ENCODE measurements at places on chromosomes 12 and 14.

GRCh38 chr12:124230789-124231188, 64.1 kb upstream of the RFLNA start:
- no peak for DNase-seq

- DNase-seq: no peak
Measured at GRCh38 chr14:71430678-71431376, 501.4 kb upstream of the RGS6 start.

DNA sequence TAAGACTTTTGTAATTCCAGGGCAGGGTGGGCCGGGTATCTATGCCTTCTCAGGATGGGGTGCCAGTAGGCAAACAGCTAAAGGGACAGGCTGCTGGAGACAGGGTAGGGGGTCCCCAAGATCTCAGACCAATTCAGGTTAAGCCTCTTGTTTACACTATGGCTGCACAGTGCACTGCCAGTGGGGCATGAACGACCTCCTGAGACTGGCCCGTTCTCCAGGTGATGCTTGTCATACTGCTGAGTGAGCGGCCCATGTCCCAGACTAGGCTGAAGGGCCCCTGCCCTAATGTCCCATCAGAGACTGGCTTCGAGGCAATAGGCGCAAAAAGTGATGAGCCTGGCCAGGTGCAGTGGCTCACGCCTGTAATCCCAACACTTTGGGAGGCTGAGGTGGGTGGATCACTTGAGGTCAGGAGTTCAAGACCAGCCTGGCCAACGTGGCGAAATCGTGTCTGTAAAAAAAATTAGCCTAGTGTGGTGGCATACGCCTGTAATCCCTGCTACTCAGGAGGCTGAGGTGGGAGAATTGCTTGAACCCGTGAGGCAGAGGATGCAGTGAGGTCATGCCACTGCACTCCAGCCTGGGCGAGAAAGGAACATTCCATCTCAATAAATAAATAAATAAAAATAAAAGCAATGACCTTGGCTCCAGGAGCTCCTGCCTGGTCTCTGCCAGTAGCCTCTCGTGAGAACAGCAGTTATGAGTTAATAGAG, 12.6 kb downstream of the SLC25A29 start:
- DNase-seq: no peak

- DNase-seq: no peak
Measured at GRCh38 chr12:57126561-57126960, 1.7 kb upstream of the LRP1 start.

DNA sequence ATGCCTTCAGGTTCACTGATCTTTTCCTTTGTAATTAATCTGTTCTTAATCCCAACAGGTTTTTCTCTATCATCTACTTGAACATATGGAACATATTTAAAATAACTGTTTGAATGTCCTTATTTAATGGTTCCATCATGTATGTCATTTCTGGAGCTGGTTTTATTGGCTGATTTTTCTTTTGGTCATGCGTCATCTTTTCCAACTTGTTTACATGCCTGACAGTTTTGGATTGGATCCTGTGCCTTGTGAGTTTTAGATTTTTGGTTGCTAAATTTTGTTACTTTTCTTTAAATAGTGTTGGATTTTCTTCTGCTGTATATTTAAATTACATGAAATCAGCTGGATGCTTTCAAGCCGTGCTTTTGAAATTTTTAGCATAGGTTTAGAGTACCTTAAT, 237.3 kb upstream of the DAAM1 start:
- DNase-seq: no peak
